ENCODE measurements at places on chromosomes 5 and 9.

DNA sequence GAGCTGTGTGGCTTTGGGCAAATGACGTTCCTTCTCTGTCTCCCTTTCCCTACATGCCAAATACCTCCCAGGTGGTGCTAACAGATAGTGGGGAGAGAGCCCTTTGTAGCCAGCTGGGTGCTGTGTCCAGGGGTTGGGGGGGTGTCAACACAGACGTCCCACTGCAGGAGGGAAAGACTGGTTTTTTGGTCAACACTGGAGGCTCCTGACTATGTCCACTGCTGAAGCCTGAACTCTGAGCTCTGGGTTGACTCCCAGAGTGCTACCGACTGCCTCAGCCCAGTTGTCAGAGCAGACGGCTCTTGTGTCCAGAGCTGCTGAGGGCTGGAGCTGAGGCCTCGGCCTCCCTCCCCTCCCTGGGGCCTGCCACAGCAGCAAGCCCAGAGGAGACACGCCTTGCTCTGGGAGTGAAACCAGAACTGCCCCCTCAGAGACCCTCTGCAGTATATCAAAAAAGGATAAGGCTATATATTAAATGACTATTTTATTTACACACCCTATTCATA is 14.8 kb upstream of the SLC25A51 start:
- DNase-seq: no peak

DNA sequence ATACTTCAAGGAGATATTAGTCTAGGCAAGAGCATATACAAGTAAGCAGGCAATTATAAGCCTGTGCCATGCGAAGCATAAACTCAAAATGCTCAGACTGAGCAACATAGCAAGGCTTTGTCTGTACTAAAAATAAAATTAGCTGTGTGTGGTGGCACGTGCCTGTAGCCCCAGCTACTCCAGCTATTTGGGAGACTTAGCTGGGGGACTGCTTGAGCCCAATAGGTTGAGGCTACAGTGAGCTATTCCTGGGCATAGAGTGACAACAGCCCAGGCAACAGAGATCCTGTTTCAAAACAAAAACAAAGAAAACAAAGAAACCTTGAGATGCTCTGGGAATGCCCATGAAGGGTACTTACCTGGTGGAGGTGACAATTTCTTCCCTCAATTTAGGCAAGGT is 130.5 kb upstream of the ZNF608 start:
- DNase-seq: no peak

DNA sequence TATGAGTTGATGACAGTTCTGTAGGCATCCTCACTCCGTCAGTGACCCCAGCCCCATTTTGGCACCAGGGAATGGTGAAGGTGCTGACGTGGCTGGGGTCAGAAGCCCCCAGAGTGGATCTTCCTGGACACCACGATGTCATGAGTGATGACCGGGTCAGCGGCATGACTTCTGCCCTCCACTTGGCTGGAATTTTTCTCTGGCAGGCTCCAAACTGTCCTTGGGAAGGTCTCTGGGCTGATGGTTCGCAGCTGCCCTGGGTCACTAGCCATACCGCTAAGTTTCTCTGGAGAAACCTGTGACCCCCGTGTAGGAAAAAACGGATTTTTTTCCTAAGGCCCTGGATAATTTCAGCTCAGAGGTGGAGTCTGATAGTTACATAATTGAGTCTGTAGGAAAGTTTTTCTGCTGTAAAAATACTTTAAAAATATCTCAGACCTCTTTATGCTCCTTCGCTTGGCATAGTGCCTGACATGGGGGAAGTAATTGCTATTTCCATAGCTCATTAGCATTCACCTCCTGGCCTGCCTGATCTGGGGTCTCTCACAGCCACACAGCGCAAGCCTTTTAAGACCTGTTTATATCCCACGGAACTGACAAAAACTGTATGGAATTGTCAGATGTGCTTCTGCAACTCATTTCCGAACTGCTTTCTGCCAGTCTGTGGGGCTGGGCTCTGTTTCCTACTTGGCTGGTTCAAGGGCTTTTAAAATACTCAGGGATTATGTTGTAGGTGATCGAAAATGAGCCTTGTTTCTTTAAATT is 69.2 kb downstream of the ANGPTL2 start:
- no peak for DNase-seq

DNA sequence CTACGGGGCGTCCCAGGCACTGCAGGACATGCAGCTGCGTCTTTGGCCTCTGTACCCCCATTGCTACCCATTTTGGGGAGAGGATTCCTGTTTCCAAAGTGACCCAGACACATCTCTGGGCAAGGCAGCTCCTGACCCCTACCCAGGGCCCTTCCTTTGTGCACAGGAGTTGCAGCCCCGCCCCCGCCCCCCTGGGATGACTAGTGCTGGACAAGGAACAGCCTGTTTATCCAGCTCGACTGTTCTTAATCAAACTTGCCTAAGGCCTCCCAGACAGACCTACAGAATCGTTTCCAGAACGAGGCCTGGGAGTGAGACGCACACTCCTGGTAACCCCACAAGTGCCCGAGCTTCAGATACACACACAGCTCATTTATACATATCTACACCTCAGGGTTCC is 13.2 kb downstream of the DIPK1B start:
- no peak for DNase-seq

- no peak for DNase-seq
Measured at GRCh38 chr5:127028822-127029457, 1.4 kb downstream of the MARCHF3 start.

DNA sequence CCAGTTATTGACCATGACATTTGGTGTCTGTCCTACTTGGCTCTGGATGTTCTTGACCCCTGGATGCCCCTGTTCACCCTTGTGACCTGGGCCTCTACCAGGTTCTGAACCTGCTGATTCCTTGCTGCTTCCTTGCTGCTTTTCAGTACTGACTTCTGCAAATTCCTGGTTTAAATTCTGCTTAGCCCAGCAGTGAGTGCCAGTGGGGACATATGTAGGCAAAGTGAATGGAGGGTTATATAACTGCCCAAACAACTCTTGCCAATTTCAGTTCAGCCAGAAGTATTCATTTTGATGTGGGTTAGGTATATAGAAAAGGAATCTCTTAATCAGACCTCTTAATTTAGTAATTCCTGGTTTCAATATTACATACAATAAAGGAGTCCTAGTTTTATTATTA is 220.6 kb downstream of the TAF11L14 start:
- no peak for DNase-seq

GRCh38 chr5:112691758-112692157 is 45.9 kb upstream of the APC start:
- DNase-seq: no peak

GRCh38 chr5:175749591-175749990 is 91.7 kb downstream of the HRH2 start:
- DNase-seq: no peak

DNA sequence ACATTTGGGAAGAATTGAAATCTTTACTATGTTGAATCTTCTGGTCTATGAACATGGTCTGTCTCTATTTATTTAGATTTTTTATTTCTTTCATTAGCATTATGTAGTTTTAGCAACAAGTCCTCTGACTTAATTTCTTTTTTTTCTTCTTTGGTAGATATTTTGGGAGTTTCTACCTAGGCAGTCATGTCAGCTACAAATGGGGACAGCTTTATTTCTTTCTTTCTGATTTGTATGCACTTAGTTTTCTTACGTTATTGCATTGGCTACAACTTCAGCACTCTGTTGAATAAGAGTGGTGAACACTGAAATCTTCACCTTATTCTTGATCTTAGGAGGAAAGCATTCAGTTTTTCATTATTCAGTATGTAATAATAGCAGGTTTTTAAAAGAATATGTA is 33.5 kb downstream of the SMC5 start:
- DNase-seq: no peak

DNA sequence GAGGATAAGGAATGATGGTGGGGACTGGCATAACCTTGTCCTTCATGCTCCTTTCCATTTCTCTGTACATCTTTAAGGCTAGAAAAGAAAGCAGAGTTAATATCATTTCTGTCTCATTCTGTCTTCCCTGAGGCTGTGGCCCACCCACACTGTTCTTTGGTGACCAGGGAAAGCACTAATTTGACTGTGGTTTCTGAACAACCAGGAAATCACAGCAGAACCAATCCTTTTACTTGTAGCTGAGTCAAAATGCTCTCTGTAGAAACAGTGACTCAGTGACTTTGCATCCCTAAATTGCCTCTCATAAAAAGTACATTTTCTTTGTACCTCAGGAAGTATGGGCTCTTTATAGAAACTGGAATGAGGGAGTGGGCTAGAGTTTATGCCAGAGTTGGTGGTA is 28.1 kb downstream of the IL33 start:
- no peak for DNase-seq

- DNase-seq: no peak
Measured at GRCh38 chr9:116937361-116937760, 250.3 kb downstream of the TRIM32 start.

GRCh38 chr5:410911-411517 is 32.0 kb upstream of the EXOC3 start:
- DNase-seq: no peak

DNA sequence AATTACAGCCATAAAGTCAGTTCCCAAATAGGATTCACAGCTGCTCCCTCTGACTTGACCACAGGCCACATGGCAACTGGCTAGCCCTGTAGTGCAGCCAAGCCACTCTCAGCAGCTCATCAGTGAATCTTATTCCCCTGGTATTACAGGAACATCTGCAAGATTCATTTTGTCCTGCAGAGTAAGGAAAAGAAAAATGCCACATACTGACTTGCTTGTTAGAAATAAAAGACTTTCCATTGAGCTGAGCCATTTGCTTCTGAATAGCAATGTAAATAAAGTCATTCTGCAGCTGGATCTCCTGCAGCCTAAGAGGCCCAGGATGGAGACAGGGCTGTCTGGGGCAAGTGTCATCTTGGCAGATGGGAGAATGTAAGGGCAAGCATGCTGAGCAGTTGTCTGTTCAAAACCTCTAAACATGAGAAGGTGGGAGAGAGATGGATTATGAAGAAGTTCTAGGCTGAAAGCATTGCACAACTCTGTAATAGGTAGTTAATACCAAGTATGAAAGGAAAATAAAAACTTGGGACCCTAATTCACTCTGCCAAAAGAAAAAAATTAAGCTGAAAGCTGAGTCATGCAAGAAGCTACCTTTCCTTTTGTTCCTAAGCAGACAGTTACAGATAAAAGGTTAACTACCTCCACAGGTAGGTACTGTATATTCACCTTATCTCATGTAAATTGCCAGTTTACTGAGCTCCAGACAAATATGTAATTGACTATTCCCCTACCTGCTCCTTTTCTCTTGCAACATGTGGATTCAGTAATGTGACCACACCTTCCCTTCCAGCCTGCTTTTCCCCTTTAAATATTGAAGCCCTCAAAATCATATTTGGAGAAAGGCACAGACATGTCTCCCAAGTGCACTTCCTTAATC is 244.4 kb upstream of the RAI14 start:
- no peak for DNase-seq

DNA sequence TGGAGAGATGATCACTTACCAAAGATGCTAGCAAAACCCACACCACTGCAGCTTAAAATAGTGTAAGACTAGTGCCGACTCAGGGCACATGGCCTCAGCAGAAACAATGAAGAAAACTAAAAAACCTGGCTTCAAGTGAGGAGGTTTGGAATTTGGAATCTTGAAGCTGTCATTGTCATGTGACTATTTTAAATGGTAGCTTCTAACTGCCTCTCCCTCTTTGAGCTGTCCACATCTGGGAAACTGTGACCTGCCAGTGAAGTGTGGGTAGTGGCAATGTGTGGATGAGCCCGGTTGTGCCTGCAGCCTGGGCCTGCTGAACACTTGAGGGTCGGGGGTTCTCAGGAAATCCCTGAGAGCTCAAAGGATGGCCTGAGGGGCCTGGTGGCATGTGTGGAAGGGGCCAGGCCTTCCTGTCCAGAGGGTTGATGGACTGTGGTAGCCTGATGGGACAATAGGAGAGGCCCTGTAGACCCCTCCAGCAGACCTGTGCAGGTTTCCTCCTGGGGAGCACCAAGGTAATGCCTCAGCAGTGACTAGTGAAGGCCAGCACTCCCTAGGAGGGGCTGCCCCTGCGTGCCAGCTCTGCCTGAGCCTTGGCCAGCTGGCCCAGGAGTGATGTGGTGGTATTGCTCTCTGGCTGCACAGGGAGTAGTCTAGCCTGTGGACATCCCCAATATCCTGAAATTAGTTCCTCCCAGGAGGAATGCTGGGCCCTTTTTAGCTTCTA is 13.6 kb downstream of the USP20 start:
- DNase-seq: no peak

DNA sequence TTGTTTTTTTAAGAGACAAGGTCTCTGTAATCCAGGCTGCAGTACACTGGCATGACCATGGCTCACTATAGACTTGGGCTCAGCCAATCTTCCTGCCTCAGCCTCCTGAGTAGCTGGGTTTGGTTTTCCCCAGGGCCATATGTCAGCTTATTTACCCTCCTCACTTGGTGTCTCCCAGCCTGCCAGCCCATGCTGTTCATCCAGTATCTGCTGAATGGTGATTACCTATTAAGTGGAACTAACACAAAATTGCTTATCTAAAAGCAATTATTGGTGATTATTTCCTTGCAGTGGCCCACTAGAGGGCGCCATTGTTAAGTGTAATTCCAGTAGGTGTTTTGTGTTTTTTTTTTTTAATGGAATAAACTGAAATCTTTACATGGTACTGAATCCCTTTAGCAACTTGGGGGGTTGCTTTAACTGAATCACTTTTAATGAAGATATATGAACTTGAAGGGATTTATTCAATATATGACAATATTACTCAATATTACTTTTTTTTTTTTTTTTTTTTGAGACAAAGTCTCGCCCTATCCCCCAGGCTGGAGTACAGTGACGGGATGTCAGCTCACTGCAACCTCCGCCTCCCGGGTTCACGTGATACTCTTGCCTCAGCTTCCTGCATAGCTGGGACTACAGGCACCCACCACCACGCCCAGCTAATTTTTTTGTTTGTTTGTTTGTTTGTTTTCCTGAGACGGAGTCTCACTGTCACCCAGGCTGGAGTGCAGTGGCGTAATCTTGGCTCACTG is 13.8 kb downstream of the EXOSC2 start:
- DNase-seq: peak; percentile 47

DNA sequence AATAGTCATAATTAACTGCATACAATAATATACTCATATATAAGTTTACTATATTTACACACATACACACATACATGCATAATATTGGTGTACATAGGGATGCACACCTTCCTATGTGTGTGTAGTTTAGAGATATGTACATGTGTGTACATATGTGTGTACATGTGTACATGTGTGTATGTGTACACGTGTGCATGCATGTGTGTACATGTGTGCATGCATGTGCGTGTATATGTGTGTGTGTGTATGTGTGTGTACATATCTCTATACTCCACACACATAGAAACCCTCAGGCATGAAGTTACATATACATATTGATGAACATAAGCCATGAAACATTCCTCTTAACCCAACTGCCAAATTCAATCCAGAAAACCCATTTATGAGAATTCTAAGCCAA is 547.8 kb downstream of the TLR4 start:
- DNase-seq: no peak
